ENCODE measurements at places on chromosomes 3 and 15. TPM values are rescaled to one million over a fixed set of nuclear protein-coding genes. Genes with fewer than 3 reads are reported as not detected.

GRCh38 chr15:89367485-89368451 lies 33.1 kb upstream of the POLG start:
- no peak overlapping the region for H3K27ac ChIP-seq

DNA sequence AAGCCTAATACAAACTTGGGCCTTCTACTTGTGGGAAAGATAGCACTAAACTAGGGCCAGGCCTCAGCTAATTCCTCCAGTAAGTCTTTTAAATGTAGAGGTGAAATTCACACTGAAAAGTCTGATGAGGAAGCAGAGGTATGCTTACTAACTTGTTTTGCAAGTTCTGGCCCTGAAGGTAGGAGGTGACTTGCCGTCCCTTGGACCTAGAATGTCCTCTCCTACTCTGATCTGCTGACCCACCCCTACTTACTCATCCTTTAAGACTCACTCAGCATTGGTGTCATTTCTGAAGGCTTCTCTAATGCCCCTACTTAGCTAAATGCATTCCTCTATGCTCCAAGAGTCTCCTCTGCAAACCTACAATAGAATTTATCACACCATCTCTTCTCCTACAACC lies 19.4 kb downstream of the RIOX2 start:
- peaks cover 39% of the 10 kb centered on the region for H3K36me3 ChIP-seq
- H3K4me1 ChIP-seq: no peaks in the 10 kb centered on the region
- no peak overlapping the region for H3K4me3 ChIP-seq
- H3K27ac ChIP-seq: no peak overlapping the region
- no peak for DNase-seq

DNA sequence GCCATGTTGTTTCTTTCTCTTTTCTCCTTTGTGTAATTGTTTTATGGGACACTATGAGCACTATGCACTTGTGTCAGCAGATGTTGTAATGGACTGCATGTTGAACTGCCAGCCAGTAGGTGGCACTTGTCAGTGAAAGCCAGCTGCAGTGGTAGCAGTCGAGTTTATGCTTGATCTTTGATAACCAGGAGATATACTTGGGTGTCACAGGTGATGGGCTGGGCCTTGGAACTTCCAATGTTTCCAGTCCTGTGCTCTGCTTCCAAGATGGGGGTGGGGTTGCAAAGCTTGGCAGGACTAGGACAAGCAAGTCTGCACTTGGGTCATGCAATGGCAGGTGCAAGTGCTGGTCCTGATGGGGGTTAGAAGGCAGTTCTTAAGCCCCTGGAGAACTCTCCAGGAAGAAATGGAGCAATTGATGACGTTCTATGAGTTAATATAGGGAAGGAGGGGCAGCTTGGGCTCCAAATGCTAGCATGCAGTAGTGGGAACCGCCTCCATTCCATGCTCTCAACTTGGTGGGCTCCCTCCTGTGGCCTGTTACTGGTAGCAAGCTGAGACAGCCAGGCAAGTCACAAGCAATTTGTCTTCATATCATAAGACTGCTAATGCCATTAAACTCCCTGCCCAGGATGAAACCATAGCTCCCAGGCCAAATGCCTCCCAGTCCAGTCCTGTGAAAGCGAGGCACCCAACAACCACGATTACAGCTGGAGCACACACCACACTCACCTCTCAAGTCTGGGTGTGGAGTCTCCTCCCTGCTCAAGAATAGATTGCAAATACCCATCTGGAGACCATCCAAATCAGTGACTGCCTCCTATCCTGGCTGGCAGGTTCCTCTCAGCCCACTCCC lies 287.2 kb downstream of the CGGBP1 start:
- DNase-seq: no peak
- H3K4me1 ChIP-seq: no peaks in the 10 kb centered on the region
- H3K4me3 ChIP-seq: no peak overlapping the region
- no peaks in the 10 kb centered on the region for H3K36me3 ChIP-seq
- peaks cover 4% of the 10 kb centered on the region for H3K27me3 ChIP-seq

DNA sequence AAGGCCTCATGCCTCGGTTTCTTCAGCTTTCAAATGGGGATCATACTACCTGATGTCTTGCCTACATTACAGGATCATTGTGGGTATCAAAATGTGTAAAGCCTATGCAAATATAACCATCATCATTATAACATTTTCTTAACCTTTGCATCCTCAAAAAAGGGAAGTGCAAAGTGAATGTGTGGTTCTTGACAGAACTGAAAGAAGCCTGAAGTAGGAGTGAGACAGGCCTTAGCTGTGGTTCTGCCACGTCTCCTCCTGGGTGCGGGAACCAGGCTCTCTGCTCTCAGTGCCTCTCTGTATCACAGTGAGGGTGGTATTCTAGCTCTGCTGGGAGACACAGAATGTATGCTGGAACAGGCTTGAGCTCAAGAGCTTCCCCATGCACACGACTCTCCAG lies 316.9 kb upstream of the ICE2 start:
- peaks cover 34% of the 10 kb centered on the region for H3K4me1 ChIP-seq
- H3K27ac ChIP-seq: no peak overlapping the region
- H3K36me3 ChIP-seq: peaks cover 6% of the 10 kb centered on the region
- no peak for DNase-seq
- no peak overlapping the region for H3K4me3 ChIP-seq

Gene SKOR1
- 0.42 TPM for total RNA-seq

Gene OXTR
- total RNA-seq: 24.0 TPM

Gene SI
- not detected for total RNA-seq

Data from osteocyte (in vitro differentiated cells).